ENCODE measurements at places on chromosomes 11 and 22.
A peak's percentile ranks its signal among the peaks of the same experiment; 100 is the strongest.

GRCh38 chr11:61390161-61390560 lies 2.2 kb upstream of the TMEM216 start:
- no peak for DNase-seq

DNA sequence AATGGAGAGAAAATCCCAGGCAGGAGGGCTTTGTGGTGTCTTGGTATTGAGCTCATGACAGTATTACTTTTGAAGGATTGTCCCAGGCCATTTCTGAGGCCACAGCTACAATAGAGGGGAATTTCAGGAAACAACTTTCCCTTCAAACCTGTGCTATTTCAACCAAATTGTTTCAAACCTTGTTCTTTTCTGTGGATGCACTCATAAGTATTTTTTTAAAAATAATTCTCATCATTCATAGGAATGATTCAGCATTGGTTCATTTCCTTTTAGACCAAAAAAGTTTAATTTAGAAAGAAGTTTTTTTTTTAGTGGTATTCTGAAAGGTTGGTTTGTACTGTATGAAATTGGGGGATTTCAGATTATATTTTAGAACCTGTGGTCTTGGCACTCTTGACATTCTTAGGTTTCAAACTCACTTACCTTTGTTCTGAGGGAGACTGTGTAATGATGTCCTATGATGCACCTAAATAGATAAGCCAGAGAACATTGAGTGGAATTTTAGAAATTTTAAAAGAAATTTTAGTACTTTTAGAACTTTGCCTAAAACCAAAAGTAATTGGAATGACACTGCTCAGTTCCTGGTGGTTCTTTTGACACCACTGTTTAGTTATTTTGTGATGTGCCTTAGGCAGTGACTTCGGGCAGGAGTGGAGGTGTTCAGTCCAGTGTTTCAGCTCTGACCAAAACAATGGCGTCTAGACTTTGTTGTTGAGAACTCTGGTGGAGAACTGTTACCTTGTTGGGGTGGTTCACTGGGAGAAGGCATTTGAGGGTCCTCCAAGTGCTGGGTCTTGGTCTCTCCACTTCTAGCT lies 12.2 kb downstream of the TEAD1 start:
- no peak for DNase-seq

- peak; percentile 80 for DNase-seq
These were observed 397.8 kb downstream of the OPCML start for GRCh38 chr11:133134314-133135173.

GRCh38 chr11:113896156-113896879 lies 8.3 kb upstream of the HTR3B start:
- peak; percentile 68 for DNase-seq

DNA sequence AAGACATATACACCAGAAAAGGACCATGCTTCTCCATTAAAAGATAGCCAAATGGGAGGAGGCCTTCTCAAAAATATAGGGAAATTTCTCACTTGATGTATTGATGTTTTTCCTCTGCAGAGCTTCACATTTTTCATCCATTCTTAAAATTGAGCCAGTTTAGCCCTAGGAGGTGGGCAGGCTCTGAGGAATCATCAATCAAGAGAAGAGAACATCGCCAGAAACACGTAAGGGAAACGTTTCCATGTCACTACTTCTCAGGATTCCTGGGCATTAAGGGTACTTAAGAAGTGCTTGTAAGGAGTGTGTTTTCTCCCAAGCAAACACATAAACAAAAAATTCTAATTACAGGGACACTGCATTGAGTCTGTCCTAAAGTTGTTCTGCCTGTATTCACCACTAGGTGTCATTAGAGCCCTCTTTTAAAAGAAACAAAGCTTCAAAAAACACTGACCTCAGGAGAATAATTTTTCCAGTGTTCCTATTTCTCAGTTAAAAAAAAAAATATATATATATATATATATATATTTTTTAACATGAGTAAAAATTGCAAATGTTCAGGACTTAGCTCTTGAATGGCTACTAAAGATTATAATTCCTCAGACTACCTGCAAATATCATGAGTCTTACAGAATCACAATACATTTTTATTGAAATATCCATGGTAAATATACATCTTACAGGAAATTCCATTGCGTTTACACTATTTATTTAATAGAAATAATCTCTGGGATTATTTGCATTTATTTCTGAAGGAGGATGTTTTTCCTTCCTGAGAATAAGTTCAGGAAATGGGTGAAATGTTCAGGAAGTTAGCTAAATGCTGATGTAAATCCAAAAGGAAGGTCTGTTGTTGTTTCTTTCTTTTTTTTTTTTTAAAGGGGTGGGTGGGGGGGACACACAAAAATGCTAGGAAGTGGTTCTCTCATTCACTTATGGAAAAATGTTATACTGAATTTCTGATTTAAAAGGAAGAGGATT lies 16.0 kb downstream of the FZD4 start:
- DNase-seq = peak; percentile 60

Measured in Ammon's horn (tissue), 1 donor.